ENCODE measurements at places on chromosomes 11 and 22.
A peak's percentile ranks its signal among the peaks of the same experiment; 100 is the strongest.

- no peak for DNase-seq
These were observed 1382.4 kb downstream of the BRD1 start for GRCh38 chr22:48445113-48445827.

- no peak for DNase-seq
These were observed 1.4 kb upstream of the NR1H3 start for GRCh38 chr11:47256374-47256773.

DNA sequence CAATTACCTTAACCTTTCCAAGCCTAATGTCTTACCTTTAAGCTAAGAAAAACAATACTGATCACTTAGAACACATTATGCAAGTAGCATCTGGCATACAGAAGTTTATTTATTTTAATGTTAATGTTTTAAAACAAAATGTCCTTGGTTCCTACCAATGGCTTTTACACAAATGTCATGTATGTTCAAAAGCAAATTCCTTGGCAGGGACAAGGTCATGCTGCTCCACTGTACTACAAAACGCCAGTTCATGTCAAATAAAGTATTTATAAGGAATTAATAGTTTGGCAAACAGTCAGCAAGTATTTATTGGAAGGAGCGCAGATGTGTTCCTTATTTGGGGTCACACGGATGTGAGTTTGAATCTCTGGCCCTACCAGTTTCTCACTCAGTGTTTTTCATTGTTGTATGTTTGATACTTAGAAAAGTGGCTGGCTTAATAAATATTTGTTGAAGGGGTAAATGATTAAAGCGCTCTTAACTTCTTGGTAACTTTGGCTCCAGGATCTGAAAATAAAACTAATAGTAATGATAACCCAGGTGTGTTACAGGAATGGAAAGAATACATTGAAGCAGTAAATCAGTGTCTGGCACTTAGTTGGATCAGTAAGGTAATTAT, 18.6 kb downstream of the DDI1 start:
- no peak for DNase-seq

GRCh38 chr22:49550141-49550430, 277.6 kb downstream of the BRD1 start:
- DNase-seq, result no peak

GRCh38 chr11:65329478-65329877, 4.2 kb upstream of the DPF2 start:
- DNase-seq, result no peak

DNA sequence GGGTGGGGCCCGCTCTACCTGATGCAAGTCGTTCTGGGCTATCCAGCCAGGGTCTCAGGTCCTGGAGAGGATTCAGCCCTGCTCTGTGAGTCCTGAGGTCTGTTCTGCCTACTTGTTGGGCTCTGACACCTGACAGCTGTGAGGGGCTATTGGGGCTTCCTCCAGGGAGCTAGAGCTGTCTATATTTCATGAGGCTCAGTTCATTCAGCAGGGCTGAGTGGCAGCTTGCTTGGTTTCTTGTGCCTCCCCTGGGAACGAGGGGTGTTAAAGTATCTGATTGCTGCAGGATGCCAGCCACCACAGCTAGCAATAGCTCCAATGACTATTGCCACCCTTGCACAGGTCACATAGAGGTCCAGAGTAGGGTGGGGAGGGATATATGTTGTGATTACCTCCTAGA, 26.7 kb downstream of the INSC start:
- no peak for DNase-seq

GRCh38 chr11:27388869-27389268, 25.9 kb upstream of the CCDC34 start:
- DNase-seq, result no peak

- no peak for DNase-seq
These were observed 23.5 kb upstream of the LRRC10B start for GRCh38 chr11:61485080-61485479.

DNA sequence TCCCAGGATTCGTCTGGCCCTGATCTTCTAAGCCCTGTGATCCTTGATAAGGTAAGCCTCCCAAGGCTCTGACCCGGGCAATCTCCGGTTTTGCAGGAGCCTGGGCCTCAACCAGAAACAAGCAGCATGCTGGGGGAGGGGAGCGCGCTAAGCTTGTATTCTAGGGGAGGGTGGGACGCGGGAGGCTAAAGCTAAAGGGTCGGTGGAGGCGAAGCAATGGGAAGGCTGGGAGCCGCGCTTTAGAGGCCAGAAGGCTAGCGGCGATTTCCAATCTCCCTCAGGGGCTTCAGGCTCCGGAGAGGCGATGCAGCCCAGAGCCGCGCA, 753 bp downstream of the PTPN5 start:
- peak; percentile 27 for DNase-seq

GRCh38 chr22:48488149-48488551, 1339.5 kb downstream of the BRD1 start:
- DNase-seq, result no peak

DNA sequence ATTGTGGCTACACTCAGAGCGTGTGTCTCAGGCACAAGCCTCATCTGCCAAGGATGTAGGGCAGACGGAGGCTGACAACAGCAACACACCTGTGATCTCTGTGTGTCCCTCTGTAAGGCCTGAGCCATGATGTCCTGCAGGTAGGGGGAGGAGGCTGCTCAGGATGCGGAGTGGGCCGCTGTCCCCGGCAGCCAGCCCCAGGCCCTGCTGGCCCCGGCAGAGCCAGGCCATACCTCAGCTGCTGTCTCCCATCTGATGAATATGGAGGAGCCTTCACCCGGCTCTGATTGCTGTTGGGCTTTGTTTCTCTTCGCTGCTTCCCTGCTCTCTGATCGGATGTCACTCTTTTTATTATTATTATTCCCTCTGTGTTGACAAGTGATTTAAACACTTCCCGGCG, 83.6 kb upstream of the NCAM1 start:
- DNase-seq, result peak; percentile 65

GRCh38 chr11:70230840-70231710, 28.0 kb downstream of the FADD start:
- DNase-seq, result no peak

DNA sequence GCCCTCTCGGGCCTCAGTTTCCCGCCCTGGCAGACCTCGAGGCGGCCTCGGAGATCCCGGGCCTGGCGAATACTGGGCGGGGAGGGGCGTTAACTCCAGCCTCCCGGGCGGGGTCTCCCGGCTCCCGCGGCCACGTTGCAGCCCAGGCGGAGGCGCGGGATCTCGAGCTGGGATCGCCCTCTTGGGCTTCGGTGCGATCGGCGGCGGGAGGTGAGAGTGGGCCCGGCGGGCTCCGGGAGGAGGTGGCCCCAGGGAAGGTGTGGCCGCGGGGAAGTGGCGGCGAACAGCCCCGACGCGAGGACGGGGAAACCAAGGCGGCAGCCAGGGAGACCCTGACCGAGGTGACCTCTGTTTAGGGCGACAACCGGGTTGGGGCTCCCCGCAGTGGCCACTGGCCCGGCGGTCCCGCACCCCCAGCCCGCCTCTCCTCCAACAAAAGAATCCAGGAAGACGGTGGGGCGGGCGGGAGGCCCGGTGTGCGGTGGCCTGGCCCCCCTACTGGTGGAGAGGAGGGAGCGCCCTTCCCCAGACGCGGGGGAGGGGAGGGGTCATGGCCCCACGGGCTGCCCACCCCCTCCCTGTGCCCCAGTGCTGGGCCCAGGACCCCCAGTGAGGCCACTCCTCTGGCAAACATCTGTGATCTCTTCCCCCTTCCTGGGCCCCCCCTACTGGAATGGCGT, at the start of gene PHETA2:
PHETA2 (plus strand) TSS at position 117 of the 680 bp plus-strand sequence. CDS start 3,046 bp downstream, outside the sequence.
- DNase-seq, result peak; percentile 56

- no peak for DNase-seq
These were observed 12.2 kb downstream of the KCTD17 start for GRCh38 chr22:37063431-37064420.

- peak; percentile 3 for DNase-seq
These were observed 16.0 kb downstream of the PIM3 start for GRCh38 chr22:49976439-49977175.

DNA sequence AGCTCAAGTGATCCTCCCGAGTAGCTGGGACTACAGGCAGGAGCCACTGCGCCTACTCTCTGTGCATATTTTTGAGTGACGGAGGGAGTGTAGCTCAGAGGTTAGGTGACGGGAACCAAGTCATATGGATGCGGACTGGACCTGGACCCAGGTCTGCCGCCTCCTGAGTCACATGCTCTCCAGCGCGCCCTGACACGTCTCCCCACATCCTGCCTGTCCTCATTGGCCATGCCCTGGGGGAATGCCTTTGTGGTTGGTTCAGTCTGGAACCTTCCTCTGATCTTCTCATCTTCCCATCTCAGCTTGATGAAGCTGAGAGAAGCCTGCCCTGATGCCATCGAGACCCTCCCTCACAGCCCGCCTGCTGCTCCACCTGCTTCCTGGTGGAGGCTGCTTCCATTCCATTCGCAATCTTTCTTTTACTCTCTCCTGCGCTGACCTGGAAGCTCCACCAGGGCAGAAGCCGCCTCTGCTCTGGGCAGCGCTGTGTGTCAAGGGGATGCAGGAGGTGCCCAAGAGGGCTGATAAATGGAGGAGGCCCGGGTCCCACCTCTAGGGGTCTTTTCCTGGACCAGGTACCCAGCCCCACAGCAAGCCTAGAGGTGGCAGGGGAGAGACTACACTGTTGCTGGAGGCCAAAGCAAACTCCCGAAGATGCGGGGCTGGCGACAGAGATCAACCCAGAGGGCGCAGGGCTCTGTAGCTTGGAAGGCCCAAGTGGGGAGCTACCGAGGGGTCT, 13.9 kb upstream of the BAIAP2L2 start:
- DNase-seq, result peak; percentile 43

DNA sequence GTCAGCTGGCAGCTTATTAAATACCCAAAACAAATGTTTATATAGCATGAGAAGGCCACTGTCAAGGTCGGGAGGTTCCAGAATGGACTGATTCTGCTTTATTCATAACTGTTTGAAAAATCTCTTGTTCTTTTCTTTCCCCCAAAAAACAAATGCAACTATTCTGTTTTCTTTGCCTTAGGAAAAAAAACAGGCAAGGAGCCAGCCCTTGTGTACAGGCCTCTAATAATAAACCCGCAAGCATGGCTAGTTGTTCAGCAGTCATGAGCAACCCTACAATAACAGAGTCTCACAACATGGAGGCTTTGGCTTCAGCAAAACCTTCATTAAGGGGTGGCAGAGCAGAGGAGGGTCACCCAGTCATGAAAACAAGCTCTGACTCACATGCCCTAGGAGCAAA, 191.7 kb downstream of the KIRREL3 start:
- DNase-seq, result no peak

DNA sequence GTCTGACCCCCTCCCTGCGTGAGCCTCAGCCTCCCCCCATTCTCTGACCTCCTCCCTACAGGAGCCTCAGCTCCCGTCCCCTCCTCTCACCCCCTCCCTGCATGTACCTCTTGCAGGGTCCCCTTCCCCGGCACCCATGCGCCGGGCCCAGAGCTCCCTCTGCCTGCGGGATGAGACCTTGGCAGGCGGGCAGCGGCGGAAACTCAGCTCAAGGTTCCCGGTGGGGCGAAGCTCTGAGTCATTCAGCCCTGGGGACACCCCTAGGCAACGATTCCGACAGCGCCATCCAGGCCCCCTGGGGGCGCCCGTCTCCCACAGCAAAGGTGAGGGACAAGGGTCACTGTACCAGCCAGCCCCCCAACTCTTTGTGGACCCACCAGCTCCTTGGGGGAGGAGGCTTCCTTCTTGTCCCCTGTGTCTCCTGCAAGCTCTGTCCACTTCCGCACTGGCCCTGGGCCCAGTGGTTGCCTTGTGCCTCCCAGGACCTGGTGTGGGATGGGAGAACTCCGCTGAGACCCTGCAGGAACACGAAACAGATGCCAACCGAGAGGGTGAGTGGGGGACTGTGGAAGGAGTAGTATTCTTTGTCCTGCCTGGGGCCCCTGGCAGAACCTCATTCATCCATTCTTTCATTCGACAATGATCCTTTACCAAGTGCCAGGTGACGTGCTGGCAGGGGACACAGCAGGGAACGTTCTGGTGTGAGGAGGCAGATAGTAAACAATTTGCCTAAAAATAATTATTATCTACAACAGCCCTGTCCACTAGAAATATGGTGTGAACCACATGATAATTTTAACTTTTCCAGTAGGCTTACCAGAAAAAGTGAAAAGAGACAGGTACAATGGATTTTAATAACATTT, 3.7 kb upstream of the RPS6KA4 start:
- peak; percentile 86 for DNase-seq

GRCh38 chr22:39996732-39997131, 2.0 kb downstream of the FAM83F start:
- DNase-seq, result no peak

DNA sequence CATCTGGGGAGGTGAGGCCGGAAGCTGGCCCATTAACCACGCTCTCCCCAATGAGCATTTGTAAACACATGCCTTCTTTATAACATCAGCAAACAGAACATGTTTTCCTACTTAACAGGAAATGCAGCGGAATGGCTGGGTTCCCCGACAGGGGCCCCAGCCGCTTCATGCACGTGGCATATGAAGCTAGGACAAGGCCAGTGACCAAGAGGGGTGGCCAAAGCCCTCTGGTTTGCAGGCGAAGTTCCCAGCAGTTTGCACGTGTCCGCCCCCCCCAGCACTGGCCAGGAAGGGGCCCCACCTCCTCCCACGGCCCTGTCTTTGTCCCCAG, 38.7 kb upstream of the LINC01488 start:
- peak; percentile 66 for DNase-seq

- DNase-seq, result no peak
These were observed 207.0 kb upstream of the SORL1-AS1 start for GRCh38 chr11:121659811-121660210.

Measured in ELF-1 (cell line).